Endothelial cell of umbilical vein (primary cell): ENCODE measurements at places on chromosomes 1 and 21.

- no peaks in the 10 kb centered on the region for H3K36me3 ChIP-seq
- H3K4me3 ChIP-seq, result no peak overlapping the region
- no peaks in the 10 kb centered on the region for H3K4me1 ChIP-seq
- no peak overlapping the region for H3K27ac ChIP-seq
Measured at GRCh38 chr1:169072945-169073725, 33.4 kb upstream of the ATP1B1 start.

- no peak for DNase-seq
- H3K27me3 ChIP-seq, result no peaks in the 10 kb centered on the region
- H3K36me3 ChIP-seq, result no peaks in the 10 kb centered on the region
- no peak overlapping the region for H3K27ac ChIP-seq
- H3K4me1 ChIP-seq, result no peaks in the 10 kb centered on the region
Measured at GRCh38 chr1:33683913-33684312, 180.0 kb upstream of the HMGB4 start.

DNA sequence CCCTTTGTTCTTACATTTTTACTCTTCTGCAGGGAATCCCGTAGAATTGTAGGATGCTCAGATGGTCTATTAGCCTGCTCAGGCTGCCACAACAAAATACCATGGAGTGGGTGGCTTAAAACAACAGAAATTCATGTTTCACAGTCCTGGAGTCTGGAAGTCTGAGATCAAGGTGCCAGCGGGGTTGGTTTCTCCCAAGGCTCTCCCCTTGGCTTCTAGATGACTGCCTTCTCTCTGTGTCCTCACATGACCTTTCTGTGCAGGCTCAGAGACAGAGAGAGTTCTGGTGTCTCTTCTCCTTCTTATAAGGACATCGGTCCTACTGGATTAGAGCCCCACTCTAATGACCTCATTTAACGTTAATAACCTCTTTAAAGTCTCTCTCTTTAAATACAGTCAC, 41.7 kb downstream of the HUNK start:
- no peak for DNase-seq
- H3K36me3 ChIP-seq, result no peaks in the 10 kb centered on the region
- H3K4me1 ChIP-seq, result no peaks in the 10 kb centered on the region
- no peak overlapping the region for H3K4me3 ChIP-seq
- H3K27me3 ChIP-seq, result no peaks in the 10 kb centered on the region
- no peak overlapping the region for H3K27ac ChIP-seq

GRCh38 chr1:36346741-36347370, 23.4 kb upstream of the EVA1B start:
- H3K27ac ChIP-seq, result no peak overlapping the region
- peaks cover 50% of the 10 kb centered on the region for H3K4me1 ChIP-seq
- no peak for DNase-seq
- H3K36me3 ChIP-seq, result peaks cover 23% of the 10 kb centered on the region

- H3K4me3 ChIP-seq, result no peak overlapping the region
- no peak for DNase-seq
- H3K4me1 ChIP-seq, result no peaks in the 10 kb centered on the region
- H3K27me3 ChIP-seq, result no peaks in the 10 kb centered on the region
- H3K27ac ChIP-seq, result no peak overlapping the region
Measured at GRCh38 chr1:235511470-235512240, 7.4 kb upstream of the B3GALNT2 start.

DNA sequence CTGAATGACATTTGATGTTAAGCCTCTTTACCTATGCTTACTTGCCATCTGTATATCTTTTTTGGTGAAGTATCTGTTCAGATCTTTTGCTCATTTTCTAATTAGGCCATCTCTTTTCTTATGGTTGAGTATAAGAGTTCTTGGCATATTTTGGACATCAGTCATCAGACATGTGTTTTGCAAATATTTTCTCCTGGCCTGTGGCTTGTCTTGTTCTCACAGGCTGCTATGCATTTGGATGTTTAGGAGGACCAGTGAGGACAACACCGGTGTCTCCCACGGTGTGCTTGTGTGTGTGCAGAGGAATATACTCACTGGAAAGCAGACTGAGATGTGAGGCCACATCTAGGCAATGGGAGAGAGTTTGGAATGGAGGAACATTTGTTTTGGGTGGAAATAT, 87.1 kb upstream of the LYST start:
- DNase-seq, result no peak
- H3K36me3 ChIP-seq, result no peaks in the 10 kb centered on the region
- no peaks in the 10 kb centered on the region for H3K27me3 ChIP-seq
- H3K4me3 ChIP-seq, result no peak overlapping the region
